Activated CD4-positive, alpha-beta T cell treated with anti-CD3 and anti-CD28 coated beads, Interleukin-2, amount 10 ng/mL, durations not matched to agents 7 days and 5 days (primary cell): ENCODE measurements at places on chromosomes 4 and X. TPM values are rescaled to one million over a fixed set of nuclear protein-coding genes. Genes with fewer than 3 reads are reported as not detected.

The GATA1 gene
- not detected for total RNA-seq

The ARSJ gene
- total RNA-seq = not detected

DNA sequence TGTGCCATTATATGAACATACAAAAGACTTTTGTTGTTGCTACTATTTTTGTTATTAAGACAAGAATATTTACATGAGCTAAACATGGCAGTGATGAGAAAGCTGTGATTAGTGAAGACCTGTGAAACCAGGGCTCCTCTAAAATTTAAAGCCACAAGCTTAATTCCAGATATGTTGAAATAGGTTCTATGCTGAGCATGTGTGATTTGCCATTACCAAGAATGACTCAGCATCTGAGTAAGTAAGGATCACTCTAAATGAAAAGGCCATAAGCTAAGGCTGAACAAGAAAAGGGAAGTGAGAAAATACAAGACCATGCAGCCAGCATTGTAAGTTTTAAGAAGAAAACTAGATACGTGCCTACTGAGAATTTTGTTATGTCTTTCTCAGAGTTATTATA, 75.9 kb upstream of the CAMK2D start:
- H3K36me3 ChIP-seq = no peaks in the 10 kb centered on the region
- no peak overlapping the region for H3K4me3 ChIP-seq
- no peak for DNase-seq
- no peaks in the 10 kb centered on the region for H3K4me1 ChIP-seq

- peak overlapping the region; percentile 97 for H3K4me3 ChIP-seq
- peaks cover 59% of the 10 kb centered on the region for H3K4me1 ChIP-seq
- H3K36me3 ChIP-seq = peaks cover 61% of the 10 kb centered on the region
- peak overlapping the region; percentile 92 for H3K27ac ChIP-seq
- no peaks in the 10 kb centered on the region for H3K27me3 ChIP-seq
These were observed 824 bp downstream of the SASH3 start for GRCh38 chrX:129780441-129781105.

DNA sequence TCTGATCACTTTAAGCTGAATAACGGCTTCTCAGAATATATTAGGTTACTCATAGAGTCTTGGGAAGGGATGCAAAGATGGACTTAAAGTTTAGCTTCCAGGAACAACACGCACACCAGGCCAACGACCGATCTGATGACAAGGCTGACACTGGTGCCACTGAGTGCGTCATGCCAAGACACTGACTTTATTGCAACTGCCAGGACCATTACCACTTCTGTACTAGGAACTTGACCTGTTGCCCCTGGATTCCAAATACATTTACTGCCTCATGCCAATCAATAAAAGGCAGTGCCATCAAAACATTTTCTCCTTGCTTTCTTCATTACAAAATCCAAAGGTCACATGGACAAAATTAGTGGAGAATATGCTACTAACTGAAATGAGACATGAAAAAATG, 505.9 kb upstream of the CTSO start:
- H3K27me3 ChIP-seq = no peaks in the 10 kb centered on the region
- no peak overlapping the region for H3K27ac ChIP-seq
- no peak overlapping the region for H3K4me3 ChIP-seq
- DNase-seq = no peak

GRCh38 chr4:171650543-171650942, 162.7 kb upstream of the GALNTL6 start:
- no peaks in the 10 kb centered on the region for H3K4me1 ChIP-seq
- no peaks in the 10 kb centered on the region for H3K36me3 ChIP-seq
- no peak overlapping the region for H3K27ac ChIP-seq
- no peaks in the 10 kb centered on the region for H3K27me3 ChIP-seq

GRCh38 chr4:36333303-36333877, 52.0 kb downstream of the DTHD1 start:
- H3K27ac ChIP-seq = no peak overlapping the region
- H3K4me3 ChIP-seq = no peak overlapping the region
- no peaks in the 10 kb centered on the region for H3K27me3 ChIP-seq
- no peak for DNase-seq

- no peak overlapping the region for H3K4me3 ChIP-seq
- H3K36me3 ChIP-seq = no peaks in the 10 kb centered on the region
- H3K27me3 ChIP-seq = peaks cover 39% of the 10 kb centered on the region
- no peak overlapping the region for H3K27ac ChIP-seq
- H3K4me1 ChIP-seq = no peaks in the 10 kb centered on the region
These were observed 14.7 kb upstream of the DCHS2 start for GRCh38 chr4:154506253-154506652.
